ENCODE measurements at places on chromosomes 12 and 14. TPM values are rescaled to one million over a fixed set of nuclear protein-coding genes. Genes with fewer than 3 reads are reported as not detected.

GRCh38 chr12:89731614-89732013 is 23.0 kb upstream of the ATP2B1 start:
- DNase-seq = no peak

DNA sequence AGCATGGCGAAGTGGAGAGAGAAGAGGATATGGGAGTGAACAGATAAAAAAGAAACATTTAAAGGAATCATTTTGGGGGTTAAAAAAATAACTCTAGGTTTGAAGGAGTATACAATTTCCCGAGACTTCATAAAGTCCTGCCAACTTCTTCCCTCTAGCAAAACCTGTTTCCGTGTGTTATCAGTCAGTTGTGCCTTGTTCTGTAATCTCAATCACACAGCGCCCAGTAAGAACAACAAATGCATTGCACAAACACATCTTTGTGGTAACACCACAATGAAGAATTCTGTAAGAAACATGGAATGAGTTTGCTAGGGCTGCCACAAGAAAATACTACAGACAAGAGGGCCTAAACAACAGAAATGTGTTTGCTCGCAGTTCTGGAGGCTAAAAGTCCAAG is 144.7 kb upstream of the FUT8 start:
- no peak for DNase-seq

The SPTB gene
- total RNA-seq = 0.36 TPM

The FSCB gene
- not detected for total RNA-seq

Data from epithelial cell of proximal tubule (primary cell).